D721Med (cell line): ENCODE measurements at places on chromosomes 6 and 20.

GRCh38 chr20:50295762-50296449, 105.3 kb downstream of the CEBPB start:
- no peak for DNase-seq

GRCh38 chr6:138600261-138600660, 101.0 kb upstream of the NHSL1 start:
- DNase-seq: no peak

DNA sequence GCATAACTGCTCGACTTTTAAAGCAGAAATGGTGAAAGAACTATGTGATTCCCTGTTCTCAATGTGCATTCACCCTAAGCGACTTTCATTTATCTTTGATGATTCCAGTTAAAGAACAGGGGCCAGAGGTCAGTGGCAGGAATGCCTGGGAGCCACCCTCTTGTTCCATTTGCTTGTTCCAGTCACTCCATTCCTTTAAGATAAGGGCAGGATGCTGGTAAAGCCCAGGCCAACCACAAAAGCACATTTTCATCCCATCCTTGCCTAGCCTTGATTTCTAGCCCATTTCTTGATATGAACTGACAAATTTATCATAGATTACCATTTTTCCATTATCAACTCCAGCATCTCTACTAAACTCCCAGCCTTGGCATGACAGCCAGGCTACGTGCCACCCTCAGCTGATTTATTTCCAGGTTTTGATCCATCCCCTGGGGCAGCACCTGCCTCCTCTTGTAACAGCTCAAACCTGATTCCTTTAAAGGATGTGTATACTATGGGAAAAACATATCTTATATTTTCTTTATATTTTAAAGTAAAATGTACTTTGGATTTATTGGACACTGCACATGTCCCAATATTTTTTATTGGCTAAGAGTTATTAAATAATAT, 19.2 kb downstream of the HMGN3 start:
- no peak for DNase-seq

- no peak for DNase-seq
Observed at GRCh38 chr6:7104752-7105151, 3.0 kb upstream of the RREB1 start.
